ENCODE measurements at places on chromosomes 7 and 10.

DNA sequence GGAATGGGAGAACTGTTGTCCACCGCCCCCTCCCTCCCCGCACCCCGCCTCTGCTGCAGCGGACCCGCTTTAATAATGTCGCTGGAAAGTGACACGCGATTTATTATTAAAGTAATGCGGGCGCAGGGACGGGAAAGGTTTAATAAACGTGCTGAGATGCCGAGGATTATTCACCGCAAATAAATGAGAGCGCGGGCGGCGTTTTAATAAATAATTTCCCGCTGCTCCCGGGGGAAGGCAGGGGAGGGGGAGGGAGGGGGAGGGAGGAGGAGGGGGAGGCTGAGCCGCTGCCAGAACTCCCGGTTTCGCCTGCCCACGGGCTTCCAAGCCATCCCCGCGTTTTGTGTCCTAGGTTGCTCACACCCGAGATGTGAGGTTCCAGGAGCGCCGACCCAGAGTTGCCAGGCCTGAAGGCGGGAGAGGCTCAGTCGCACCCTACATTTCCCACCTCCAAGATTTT is 5.1 kb downstream of the KAZALD1 start:
- no peak for DNase-seq

GRCh38 chr10:45325116-45325515 is 9.7 kb upstream of the OR13A1 start:
- no peak for DNase-seq

DNA sequence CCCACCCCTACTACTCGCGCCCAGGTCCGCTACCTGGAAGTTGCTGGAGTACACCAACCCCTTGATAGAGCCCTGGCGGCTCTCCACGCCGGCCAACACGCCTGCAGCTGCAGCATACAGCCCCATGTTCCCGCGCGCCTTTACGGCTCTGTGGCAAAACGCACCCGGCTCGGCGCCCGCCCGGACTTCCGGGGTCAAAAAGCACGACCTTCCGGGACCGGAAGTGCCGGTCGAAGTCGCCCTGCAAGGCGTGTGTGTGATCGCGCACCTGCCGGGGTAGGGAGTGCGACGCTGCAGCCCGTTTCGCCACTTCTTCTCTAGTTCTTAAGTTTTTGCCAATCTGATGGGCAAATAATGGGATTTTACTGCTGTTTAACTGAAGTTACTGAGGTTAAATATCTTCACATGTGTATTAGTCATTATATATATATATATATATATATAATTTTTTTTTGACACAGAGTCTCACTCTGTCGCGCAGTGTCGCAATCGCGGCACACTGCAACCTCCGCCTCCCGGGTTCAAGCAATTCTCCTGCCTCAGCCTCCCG is at the start of gene NSUN5:
NSUN5 (minus strand) TSS at position 162 of the 550 bp plus-strand sequence; CDS start at position 126, 36 bp downstream.
- peak; percentile 87 for DNase-seq

- no peak for DNase-seq
Measured at GRCh38 chr7:108181073-108181985, 51.2 kb upstream of the LAMB4 start.

DNA sequence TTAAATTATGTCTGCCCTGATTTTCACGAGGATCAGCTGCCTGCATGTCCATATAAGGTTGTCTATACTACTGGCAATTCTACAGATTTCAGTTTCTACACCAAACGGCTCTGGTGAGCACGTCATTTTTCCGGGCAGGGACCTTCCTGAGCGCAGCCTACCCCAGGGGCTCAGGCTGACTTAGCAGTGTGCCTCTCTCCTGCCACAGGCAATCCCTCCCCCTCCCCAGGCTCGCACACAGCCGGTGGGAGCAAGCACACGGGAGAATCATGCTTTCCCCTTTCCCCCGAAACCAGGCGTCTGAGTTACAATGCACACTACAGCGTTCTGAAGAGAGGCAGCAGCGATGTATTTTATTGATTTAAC is 1.7 kb downstream of the KLF6 start:
- peak; percentile 45 for DNase-seq

GRCh38 chr10:24340883-24341282 is 131.9 kb downstream of the KIAA1217 start:
- DNase-seq, result no peak

Measured in activated naive CD4-positive, alpha-beta T cell (primary cell).